Memory B cell (primary cell): ENCODE measurements at places on chromosomes 4 and X.

DNA sequence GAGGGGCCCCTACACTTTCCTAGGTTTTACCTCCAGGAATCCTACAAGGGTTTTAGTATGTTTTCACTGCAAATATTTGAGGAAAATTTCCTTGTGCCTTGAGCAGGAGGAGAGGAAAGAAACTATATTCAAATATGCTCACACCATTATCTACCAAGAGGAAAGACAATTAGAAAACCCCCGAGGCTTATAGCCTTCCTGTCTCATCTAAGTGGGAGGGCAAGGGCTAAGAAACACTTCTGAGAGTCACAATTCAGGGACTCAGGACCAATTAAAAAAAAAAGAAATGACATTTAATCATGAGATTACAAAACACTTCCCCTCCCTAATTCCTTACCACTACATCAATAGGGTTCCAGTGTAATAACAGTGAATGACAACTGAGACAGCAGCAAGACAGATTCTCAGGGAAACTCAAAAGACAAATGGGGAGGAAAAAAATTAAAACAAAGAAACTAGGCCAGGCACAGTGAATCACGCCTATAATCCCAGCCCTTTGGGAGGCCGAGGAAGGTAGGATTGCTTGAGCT, 45.6 kb downstream of the ATRX start:
- DNase-seq: no peak

GRCh38 chrX:136762820-136763452, 17.8 kb downstream of the ARHGEF6 start:
- no peak for DNase-seq

GRCh38 chrX:106932492-106932923, 12.3 kb downstream of the CLDN2 start:
- DNase-seq: no peak

- no peak for DNase-seq
These were observed 20.1 kb downstream of the SPON2 start for GRCh38 chr4:1152290-1152689.

- DNase-seq: no peak
These were observed 1964.2 kb downstream of the ARAP2 start for GRCh38 chr4:34280131-34280530.

- no peak for DNase-seq
These were observed 57.0 kb upstream of the PGM2 start for GRCh38 chr4:37769391-37769989.

DNA sequence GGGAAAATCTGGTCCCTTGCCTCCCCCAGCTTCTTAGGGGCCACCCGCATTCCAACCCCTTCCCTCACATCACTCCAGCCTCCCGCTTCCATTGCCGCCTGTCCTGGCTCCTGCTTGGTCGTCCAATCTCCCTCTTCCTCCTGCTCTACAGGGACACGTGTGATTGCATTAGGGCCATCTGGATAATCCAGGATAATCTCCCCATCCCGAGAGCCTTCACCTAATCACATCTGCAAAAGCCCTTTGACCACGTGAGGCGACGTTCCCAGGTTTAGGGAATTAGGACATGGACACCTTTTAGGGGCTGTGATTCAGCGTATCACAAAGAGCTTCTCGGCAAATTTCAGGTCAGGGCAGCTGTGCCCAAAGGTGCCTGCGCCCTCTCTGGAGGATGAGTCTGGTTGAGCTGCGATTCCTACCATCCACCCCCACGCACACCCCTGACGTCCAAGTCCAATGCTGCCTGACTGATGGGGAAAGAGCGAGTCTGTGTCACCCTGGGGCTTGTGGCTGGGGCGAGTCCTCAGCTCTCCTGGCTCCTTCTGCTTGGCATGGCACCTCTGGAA, 104.6 kb downstream of the PSAPL1 start:
- DNase-seq: no peak

DNA sequence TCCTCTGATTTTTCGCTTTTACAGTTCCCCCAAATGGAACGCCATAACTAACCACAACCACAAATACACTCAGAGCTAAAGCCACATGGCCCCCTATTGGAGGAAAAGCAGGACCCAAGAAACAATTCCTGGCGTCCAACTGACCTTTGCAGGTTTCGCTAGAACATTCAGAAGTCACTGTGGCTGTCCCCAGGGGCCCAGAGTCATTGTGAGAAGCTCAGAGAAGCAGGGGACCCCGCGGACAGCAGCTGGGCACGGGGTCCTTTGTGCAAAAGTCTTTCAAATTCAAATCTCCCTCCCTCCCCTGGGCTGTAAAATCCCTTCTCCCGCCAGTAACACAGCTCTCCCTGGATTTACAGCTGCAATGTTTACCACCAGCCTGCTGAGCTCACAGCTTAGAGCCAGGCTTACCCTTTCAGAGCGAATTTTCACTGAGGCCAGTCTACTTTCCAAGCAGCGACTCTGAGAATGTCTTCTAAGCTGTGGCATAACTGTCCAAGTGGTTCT, 214.8 kb downstream of the CRLF2 start:
- DNase-seq: no peak

DNA sequence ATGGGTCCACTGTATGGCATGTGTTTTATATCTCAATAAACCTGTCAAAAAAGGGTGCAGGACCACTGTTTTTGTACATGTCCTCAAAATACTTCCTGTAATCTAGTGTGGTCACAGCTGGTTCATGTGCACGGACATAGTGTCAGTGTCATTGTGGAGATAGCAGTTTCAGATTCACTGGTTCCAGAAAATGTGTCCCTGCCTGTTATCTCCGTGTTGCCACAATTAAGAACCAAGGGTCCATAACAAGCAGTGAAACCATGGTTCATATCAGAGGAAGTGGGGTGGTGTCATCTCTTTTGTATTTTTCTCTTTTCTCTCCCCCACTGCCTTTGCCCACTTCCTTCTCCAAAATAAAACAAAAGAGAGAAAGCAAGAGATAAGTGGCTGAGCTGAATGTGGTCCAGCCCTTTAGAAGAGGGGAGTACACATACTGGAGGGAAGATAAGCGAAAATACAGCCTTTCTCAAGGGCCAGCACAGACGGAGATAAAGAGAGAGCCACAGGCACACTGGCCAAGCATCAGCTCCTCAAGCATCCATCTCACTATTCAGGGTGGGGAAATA, 51.2 kb downstream of the TBL1X start:
- DNase-seq: no peak

DNA sequence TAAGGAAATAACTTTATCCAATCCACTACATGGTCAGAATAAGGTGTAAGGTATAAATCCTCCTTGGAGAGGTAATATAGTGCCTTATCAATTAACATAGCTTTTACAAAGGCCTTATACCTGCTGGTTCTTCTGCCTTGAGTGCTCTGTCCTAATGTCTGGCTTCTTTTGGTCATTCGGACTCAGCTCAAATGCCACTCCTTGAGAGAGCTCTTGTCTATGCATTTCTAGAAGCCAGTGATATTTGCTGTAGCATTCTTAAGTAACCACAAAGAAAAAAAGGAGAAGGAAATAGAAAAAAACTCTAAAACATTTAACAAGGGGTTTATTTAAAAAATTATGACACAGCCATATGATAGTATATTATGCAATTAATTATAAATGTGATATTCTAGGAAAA, 444.8 kb upstream of the SLIT2 start:
- DNase-seq: no peak

DNA sequence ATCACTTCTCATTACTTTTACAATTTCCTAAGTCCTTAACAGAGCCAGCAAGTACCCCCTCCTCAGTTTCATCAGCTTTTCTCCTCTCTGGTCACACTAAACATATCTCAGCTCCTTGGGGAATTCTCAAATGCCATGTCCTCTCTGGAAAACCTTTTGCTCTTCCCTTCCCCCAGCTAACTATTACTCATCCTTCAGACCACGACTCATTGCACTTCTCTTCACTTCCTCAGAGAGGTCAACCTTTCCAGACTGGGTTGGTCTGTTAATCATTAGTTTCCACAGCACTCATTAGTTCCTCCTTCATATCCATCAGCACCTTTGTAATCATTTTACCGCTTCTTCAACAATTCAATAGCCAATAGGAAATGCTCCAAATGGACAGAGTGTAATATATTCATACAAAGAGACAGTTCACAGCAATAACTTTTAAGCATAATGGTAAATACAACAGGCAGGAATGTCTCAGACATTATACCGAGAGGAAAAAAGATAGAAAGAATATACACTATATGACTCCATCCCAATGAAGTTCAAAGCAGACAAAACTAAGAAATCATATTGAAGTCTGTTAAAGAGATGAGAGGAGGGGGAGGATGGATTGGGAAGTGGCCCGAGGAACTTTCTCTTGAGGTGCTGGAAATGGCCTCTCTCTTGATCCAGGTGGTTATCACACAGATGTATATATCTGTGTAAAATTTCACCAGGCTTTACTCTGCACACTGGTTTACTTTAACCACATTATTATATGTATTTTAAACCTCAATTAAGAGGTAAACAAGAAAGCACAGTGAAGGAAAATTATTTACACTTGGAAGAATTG, 39.6 kb downstream of the DDX60L start:
- DNase-seq: no peak
